ENCODE measurements at places on chromosomes 2 and 18.

DNA sequence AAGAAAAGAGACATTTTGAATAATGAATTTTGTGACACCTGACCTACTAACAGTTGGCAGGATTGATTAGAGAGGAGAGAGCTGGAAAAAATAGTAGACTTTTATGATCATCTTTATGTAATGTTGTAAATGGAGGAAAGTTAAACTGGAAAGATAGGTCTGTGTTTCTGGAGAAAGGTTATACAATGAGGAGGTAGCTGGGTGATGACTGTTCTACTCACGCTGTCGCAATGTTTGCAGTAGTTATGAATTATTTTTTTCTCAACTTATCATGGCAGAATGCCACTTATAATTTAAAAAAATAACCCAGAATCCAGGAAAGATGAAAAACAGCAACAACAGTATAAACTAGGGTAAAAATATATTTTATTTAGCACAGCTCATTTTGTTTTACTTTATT is 364.9 kb downstream of the SPAG16 start:
- no peak for DNase-seq

GRCh38 chr2:220154304-220154703 is 526.9 kb downstream of the SLC4A3 start:
- no peak for DNase-seq

DNA sequence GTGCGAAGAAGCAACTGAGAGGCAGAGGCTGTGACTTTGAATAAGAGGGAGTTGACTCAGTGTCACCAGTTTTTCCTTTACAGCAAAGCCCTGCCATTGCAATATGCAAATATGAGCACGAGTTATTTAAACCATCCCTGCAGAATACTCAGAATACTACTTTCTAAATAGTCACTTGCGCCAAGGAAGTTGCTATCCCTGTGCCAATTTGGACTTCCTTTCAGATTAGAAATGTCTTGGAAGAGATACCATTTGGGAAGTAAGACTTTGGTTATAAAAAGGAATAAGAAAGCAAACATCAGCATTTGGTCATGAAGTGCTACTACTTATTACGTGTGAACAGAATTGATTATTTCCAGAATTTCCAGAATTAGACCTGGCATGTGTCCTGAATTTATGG is 151.8 kb upstream of the MYT1L start:
- DNase-seq, result no peak

GRCh38 chr2:176491172-176491904 is 222.1 kb downstream of the MTX2 start:
- no peak for DNase-seq

- DNase-seq, result no peak
These were observed 90.5 kb upstream of the ITGB6 start for GRCh38 chr2:160290598-160290997.

DNA sequence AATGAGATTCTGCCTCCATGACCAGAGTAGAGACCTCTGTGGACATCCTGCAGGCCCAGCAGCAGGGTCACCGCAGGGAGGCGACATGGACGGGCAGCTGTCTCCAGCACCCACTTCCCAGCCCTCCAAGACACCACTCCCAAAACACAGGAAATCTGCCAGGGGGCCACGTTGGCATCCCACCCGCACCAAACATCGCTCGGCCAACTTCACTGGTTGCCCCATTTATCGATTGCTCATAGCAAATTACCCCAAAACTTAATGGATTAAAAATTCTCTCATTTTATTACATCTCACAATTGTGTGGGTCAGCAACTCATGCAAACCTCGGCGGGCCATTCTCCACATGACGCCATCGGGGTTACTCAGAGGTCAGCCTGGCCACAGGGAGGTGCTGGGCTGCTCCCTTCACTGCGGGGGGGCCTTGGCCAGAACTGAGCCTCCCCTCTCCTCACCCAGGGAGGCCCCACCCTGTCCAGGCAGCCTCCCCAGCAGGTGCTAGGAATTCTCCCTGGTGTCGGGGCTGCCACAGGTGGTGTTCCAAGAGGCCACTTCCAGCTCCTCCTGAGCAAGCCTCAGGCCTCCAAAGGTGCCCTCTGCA is 420.7 kb upstream of the MYT1L start:
- DNase-seq, result no peak

- no peak for DNase-seq
These were observed 193.9 kb downstream of the ZRANB3 start for GRCh38 chr2:135337071-135337470.

DNA sequence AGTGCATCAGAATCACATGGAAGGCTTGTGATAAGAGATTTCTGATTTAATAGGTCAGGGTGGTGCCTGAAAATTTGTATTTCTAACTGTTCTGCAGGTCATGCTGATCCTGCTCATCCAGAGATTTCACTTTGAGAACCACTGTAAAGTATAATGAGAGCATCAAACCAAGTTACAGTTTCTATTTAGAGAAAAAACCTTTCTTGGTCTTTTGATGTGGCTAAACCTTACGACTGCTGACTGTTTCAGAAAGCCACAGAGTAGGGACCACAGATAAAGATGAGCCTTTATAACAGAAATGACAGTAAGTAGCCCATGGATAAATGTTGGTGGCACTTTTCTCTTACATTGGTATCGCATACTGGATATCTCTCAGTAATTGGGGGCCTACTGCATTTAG is 109.4 kb upstream of the FANCL start:
- DNase-seq, result no peak

DNA sequence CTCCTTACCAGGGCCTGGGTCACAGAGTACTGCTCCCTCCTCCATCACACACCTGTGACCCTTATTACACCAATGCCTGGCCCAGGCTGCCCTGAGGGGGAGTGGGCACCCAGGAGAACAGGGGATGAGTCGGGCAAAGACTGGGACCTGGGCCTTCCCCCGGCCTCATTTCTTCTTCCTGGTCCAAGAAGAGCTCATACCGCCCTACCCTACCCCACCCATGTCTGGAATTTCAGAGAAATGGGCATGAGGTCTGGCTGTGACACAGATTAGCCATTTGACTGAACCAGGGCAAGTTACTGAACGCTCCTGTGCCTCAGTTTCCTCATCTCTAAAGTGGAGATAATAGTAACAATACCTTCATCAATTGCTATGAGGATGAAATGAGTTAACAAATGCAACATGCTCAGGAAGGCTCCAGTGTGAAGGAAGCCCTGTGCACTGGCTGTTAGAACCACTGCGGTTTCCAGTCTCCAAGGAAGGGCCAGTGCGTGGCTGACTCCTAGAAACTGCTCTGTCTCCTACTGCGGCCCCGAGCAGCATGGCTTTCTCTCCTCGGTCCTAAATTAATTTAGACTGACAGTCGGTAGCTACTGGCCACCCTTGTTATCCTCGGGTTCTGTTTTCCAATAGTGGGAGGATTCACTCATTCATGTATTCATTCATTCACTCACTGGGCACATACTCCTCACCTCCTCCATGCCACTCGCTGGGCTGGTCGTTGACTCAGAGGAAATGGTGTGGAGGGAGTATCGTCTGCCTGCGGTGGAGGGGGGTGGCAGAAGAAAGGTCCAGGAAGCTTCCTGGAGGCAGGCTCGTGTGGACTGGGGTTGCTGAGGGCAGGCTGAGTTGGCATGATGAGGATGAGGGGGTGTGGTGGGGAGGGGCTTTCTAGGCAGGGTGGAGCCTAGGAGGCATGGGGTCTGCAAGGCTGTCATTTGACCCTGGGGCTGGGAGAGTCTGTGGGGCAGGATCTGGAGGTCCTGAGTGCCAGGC is 175.6 kb downstream of the GLI2 start:
- DNase-seq, result no peak

DNA sequence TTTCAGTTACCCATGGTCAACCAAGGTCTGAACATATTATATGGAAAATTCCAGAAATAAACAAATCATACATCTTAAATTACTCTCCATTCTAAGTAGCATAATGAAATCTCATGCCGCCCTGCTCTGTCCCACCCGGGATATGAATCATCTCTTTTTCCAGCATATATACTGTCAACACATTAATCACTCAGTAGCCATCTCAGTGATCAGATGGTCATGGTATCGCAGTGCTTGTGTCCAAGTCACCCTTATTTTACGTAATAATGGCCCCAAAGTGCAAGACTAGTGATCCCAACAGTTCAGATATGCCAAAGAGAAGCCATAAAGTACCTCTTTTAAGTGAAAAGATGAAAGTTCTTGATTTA is 43.8 kb downstream of the OSBPL6 start:
- no peak for DNase-seq

DNA sequence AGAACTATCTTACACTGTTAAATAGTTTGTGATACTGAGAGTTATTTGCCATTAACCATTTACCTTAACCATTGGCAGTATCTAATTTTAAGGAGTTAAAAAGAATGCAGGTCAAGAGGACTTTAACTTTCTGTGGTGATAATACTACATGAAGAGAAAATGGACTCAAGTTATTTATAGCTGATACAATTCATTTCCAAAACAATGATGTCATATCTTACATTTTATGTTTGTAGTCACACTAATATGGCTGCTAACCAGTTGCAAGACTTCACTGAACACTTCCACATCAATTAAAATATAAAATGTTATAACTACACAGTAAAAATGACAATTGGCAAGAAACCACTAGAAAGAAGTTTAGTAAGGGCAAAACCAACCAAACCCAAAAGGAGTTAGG is 77.7 kb downstream of the CDH2 start:
- DNase-seq, result no peak

DNA sequence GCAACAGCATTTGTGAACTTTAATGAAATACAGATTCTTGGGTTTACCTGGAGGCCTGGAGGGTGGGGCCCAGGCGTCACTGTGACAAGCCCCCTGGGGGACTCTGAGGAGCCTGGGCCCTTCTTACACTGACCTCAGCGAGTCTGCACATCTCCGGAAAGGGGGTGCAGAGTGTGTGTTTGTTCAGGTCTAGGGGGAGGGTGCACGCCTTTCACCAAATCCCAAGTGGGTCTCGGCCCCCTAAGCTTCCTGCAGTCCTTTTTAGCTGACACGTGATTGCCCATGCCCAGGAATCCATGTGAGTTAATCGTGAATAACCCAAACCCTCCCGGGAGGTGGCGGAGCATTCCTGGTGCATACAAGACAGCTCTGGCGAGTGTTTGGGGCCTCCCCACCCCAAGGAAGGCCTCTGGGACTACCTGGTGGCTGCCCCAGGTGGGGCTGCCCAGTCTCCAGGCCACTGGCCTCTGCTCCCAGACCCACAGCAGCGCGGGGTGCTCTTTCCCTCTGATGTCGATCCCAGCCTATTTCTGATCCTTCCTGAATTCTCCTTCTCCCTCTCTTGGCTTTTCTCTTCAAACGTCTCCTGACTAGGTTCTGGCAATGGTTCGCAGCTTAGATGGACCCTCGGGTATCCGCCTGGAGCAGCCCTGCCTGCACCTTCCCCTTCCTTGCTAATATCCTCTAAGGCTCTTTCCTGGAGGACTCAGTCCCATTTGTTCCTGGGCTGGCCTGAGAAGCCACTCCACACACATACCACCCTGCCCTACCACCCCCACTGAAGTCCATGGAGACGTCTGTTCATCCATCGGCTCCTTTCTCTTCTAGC is 10.0 kb downstream of the NGEF start:
- DNase-seq, result no peak

DNA sequence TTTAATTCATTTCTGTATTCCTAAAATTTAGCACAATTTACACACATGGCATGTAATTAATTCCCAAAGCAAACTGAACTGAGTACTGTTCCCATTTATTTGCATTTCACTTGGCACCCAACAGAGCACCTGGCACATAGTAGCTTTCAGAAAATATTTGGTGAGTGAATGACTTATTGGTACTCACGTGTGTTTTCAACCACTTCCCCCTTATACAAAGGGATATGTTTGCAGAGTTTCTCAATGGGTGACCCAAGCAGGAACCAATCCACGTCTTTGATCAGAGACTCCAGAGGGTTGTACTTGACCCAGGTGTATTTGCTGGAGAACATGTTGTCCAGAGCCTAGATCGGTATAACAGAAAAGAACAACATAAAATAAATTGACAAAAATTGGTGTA is 6.6 kb downstream of the GKN2 start:
- no peak for DNase-seq

GRCh38 chr18:9329471-9329870 is 5.1 kb upstream of the TWSG1 start:
- no peak for DNase-seq

GRCh38 chr18:8121942-8122480 is 487.2 kb upstream of the RAB12 start:
- DNase-seq, result no peak

- no peak for DNase-seq
These were observed 1348.6 kb upstream of the ACVR2A start for GRCh38 chr2:146496248-146496647.

DNA sequence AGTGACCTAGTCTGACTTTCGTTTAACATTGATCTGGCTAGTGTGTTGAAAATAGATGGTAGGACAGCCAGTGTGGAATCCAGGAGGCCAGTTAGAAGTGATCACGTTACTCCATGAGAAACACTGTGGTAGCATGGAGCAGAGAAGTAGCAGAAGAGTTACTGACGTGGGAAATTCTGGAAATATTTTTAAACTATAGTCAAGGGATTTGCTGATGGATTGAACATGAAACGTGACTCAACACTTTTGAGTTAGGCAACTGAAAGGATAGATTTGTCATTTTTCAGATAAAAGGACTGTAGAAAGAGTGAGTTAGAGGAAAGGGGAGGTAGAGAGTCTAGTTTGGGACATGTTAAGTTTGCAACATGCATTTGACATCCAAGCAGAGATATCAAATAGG is 130.4 kb downstream of the IRS1 start:
- no peak for DNase-seq
